ENCODE measurements at places on chromosomes 7 and 10.

- no peak for DNase-seq
Observed at GRCh38 chr10:14200698-14201544, 129.8 kb downstream of the FRMD4A start.

DNA sequence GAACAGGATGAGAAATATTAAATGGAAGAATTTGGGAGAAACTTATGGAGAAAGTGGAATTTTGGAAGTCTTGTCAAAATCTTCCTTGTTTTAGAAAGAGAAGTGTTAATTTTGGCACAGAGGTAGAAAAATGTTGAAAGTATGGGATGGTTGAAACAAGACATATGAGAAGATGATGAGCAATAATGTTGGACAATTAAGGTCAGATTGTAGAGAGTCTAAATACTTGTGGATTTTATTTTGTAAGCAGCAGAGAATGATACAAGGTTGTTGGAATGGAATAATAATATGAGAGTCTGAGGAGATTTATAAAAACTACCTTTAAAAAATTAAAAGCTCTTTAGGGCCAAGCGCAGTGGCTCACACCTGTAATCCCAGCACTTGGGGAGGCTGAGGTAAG is 34.6 kb downstream of the PHTF2 start:
- DNase-seq, result no peak

DNA sequence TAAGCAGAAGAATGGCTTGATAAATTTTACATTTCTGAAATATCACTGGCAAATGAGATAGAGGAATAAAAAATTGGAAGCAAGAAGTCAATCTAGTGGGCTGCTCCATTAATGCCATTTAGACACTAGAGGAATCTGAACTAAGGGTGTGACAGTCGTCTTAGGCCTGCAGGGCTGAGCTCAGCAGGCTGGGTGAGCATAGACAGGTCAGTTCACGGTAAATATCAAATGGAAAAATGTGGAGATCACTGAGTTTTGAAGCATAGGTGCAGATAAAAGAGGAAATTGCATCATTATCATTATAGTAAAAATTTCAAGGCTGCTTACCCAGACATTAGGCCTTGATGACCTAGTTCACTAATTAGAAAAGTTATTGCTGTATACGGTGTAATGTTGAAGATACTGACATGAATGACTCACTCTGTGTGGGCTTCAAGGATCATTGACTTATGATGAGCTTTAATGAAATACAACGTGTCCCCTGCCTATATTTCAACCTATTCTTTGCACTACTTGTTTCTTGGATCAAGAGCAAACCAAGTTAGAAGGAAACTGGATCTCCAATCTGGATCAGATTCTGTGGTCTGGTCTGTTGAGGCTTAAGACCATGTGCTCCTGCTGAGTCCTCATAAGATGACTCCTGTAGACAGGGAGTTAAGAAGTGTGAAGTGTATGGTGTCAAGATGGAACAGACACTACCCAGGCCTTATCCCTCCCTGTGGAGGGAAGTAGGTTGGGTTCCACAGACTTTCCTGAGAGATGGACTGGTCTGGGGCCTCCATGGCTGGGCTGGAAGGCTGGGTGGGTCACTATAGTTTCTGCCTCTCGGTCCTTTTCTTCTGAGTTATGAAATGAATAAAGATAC is 3.6 kb downstream of the OR2F2 start:
- no peak for DNase-seq

DNA sequence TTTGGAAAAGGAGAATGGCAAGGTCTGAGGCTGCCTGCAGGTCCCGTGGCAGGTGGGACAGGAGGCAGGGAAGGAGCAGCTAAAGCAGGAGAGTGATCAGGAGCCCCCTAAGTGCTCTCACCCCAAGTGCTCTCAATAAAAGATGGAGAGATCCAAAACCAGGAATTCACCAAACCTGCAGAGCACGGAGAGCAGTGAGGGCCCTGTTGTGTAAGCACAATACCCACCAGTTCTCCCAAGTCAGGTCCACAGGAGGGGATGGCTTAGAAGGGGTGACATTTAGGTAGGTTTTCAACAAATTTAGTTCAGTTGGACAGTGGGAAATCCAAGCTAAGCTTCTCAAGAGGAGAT is 40.8 kb downstream of the GNA12 start:
- peak; percentile 28 for DNase-seq

DNA sequence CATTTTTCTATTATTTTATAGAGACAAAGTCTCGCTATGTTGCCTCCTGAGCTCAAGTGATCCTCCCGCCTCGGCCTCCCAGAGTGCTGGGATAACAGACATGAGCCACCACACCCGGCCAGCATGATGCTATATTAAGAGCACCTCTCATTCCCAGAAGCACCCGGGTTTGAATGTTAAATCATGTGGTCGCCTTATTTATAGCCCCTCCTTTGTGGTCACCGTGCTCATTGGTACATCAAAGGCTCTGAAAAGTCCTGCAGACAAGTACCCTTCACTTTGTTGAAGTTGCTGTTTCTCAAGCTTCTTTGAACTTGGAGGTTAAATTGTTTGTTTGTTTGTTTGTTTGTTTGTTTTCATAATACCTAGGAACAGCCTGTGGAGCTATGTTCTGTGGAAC is 40.0 kb downstream of the CLIP2 start:
- no peak for DNase-seq

DNA sequence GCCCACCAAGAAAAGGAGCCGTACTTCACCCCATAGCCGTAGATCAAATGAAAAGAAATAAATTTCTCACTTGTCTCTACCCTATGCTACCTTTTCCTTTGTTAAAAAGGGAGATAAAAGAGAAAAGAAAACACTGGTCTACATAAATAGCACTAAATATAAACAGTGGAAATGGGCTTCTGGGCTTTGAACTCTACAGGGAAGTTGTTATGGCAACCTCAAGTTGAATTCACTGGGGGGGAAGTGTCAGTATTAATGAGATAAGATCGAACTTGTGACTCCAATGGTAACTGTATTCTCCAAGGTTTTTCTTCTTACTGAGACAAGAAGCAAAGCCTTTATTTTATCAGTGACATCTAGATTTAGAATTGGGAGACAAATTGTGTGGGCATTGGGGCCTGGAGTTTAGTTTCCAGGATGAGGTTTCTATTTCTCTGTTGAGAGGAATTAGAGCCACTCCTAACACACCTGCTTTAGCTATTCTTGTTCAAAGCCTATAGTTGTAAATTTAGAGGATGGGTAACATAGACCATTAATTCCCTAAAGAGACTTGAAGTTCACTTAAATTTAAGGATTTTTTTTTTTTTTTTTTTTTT is 604.3 kb upstream of the GALNT17 start:
- DNase-seq, result no peak

GRCh38 chr10:107952649-107953556 is 788.4 kb upstream of the SORCS1 start:
- DNase-seq, result no peak

- no peak for DNase-seq
Observed at GRCh38 chr7:50393547-50394252, 56.5 kb downstream of the FIGNL1 start.

- DNase-seq, result no peak
Observed at GRCh38 chr7:141073641-141074161, at the start of gene TMEM178B. TSS of gene TMEM178B (plus strand) at chr7:141074064.

DNA sequence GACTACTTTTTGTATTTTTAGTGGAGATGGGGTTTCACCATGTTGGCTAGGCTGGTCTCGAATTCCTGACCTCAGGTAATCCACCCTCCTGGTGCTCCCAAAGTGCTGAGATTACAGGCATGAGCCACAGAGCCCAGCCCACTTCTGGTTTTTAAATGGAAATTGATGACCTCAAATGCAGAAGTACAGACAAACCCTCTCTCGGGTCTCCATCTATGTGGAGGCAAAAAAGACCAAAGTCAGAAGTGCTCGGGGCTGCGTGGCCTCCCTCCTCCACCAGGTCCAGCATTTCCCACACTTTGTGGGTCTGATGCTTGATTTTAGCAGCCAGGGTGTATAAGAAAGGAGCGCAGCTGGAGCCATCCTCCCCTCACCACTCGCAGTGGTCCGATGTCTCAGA is 187.3 kb upstream of the AUTS2 start:
- DNase-seq, result no peak

- no peak for DNase-seq
Observed at GRCh38 chr7:101628522-101628921, 574 bp downstream of the MYL10 start.

- no peak for DNase-seq
Observed at GRCh38 chr10:123761038-123761428, 94.9 kb downstream of the GPR26 start.

- no peak for DNase-seq
Observed at GRCh38 chr7:25759286-25759685, 392.7 kb upstream of the NFE2L3 start.

DNA sequence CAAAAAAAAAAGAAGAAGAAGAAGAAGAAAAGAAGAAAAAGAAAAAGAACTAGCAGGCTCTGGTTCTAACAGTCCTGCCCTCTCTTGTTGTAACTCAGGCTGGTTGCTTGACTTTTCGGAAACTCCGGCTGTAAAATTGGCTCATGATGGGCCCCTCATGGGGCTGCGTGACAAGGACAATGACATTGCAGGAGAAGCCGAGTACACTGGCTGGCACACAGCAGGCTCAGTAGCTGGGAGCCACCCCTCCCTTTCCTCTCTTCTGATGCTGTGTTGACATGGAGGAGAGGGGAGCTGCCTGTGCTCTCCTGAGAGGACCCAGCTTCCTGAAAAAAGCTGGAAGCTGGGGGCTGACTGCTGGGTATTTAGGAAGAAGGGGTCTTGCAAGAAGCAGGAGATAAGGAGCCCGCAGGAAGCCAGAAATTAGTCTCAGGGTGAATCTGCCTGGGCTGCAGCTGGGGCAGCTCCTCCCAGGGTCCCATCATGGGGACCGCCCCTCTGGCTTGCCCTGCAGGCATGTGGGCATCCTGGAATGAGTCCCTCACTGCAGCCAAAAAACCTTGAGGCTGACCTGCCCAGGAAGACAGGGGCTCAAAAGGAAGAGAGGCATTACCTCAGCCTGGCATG is 14.6 kb upstream of the GPR26 start:
- peak; percentile 32 for DNase-seq

DNA sequence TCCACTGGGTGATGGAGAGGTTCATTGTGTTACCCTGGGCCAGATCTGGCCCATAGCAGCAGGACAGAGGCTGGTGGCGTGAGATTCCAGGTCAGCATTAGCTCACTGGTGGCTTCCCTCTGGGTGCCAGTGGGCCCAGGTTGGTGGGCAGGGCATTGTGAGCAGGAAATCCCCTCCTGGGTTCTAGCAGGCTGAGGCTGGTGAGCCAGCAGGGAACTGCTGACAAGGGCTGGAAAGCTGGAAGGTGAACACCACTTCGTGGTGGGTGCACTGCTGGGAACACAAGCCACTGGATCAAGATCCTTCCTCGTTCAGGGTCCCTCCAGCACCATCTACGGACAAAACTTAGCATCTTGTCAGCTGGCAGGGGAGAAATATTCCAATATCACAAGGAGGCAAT is 259.2 kb upstream of the FZD1 start:
- DNase-seq, result no peak

GRCh38 chr7:36165059-36165458 is 12.0 kb downstream of the EEPD1 start:
- no peak for DNase-seq

- DNase-seq, result no peak
Observed at GRCh38 chr10:42755028-42755451, 27.6 kb upstream of the BMS1 start.

DNA sequence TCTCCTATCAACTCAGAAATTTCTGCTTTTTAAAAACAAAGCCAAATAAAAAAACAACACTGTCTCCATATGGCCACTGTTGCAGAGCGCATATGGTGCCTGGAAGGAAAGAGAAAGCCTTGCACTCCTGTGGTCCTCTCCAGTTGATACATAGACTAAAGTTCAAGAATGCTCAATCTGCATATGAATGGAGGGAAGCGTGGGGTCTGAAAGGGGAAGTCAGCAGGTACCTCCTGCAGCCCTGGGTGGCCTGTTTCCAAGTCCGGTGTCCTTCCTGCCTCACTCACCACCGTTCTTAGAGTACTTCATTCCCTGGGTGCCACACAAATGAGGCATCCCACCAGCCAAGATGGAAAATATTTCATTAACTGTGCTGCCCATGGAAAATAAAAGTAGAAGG is 138.3 kb upstream of the PALS2 start:
- DNase-seq, result no peak

- no peak for DNase-seq
Observed at GRCh38 chr10:5370493-5371352, 6.0 kb downstream of the UCN3 start.

GRCh38 chr10:16732376-16732775 is 84.8 kb downstream of the RSU1 start:
- DNase-seq, result no peak

DNA sequence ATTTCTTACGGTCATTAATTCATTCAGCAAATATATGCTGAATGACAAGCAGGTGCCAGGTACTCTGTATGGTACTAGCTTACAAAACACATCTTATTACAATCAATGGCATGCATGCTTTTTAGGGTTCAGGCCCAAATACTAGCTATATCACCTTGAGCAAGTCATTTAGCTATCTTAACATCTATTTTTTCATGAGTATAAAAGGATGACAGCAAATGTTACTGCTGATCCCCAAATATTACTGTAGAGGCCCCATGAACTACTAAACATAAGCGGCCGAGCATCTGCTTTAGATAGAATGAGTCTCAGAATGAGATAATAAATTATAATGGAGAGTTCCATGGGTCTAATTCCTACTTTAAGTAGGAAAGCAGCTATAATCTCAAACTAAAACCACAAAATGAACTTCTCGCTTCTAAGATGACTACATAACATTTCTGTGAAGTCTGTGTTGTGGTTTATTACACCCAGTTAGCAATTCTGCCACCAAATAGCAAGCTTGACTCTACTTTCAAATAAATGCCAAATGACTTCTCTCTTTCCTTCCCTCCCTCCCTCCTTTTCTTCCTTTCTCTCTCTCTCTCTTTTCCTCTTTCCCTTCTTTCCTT is 113.7 kb upstream of the LRRN3 start:
- no peak for DNase-seq

- DNase-seq, result no peak
Observed at GRCh38 chr7:4819560-4820404, 42.0 kb downstream of the PAPOLB start.

- peak; percentile 64 for DNase-seq
Observed at GRCh38 chr10:91551856-91552255, 81.0 kb downstream of the PPP1R3C start.

- DNase-seq, result peak; percentile 79
Observed at GRCh38 chr10:6050801-6051445, 11.2 kb downstream of the IL2RA start.

- no peak for DNase-seq
Observed at GRCh38 chr7:7772397-7772821, 54.0 kb upstream of the RPA3 start.

- no peak for DNase-seq
Observed at GRCh38 chr10:117928741-117929140, 118.0 kb downstream of the RAB11FIP2 start.

- DNase-seq, result no peak
Observed at GRCh38 chr10:69750725-69751124, 51.0 kb upstream of the COL13A1 start.

- no peak for DNase-seq
Observed at GRCh38 chr7:100074841-100075240, 6.7 kb downstream of the ZNF3 start.

- no peak for DNase-seq
Observed at GRCh38 chr10:60414111-60414510, 24.4 kb upstream of the ANK3 start.

DNA sequence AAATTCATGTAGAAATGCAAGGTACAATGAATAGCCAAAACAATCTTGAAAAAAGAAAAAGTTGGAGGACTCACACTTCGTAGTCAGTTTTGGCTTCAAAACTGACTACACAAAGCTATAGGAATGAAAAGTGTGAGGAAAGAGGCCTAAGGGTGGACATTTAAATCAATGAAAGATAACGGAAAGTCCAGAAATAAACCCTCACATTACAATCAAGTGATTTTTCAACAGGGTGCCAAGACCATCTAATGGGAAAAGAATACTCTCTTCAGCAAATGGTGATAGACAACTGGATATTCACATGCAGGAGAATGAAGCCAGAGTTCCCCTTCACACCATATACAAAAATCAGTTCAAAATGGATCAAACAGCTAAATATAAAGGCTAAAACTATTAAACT is 106.8 kb downstream of the SRPK2 start:
- no peak for DNase-seq

All from ureter (tissue), 1 donor.